IPS DF 6.9 (cell line): ENCODE measurements at places on chromosomes 11 and 22.
A peak's percentile ranks its signal among the peaks of the same experiment; 100 is the strongest.

GRCh38 chr11:22466809-22467208 is 128.6 kb downstream of the SLC17A6 start:
- no peak for DNase-seq

DNA sequence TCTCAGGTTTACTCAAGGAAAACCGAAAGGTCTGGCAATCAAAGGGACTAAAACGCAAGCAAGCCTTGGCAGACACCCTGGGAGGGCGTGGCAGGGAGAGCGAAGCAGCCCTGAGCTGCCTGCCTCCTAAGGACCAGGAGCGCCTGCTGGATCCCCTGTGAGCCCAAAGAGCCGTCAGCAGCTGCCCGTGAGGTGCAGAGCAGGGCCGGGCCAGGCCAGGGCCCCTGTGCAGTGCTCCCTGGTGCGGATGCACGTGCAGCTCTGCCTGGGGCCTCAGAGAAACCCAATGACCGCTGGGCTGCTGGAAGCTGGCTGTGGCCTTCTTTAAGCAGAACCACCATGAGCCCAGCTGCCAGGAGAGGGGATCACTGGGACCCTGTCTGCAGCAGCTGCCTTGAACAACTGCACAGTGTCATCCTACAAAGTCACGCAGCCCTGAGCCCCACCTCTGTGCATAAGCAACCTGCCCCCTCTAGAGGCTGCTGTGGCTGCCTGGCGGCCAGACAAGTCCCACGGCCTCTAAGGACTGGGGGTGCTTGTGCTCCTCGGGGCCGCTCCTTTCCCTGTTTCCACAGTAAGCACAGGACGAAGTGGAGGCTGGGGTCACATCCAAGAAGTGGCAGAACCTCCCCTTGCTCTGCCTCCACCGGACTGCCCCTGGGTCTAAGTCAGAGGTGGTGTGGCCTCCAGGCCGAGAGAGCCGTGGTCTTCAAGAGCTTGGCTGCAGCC is 29.1 kb upstream of the COMT start:
- no peak for DNase-seq

- peak; percentile 39 for DNase-seq
Measured at GRCh38 chr11:46674463-46675287, 25.7 kb downstream of the ARHGAP1 start.

- DNase-seq, result no peak
Measured at GRCh38 chr11:425301-425700, 10.5 kb upstream of the SIGIRR start.

DNA sequence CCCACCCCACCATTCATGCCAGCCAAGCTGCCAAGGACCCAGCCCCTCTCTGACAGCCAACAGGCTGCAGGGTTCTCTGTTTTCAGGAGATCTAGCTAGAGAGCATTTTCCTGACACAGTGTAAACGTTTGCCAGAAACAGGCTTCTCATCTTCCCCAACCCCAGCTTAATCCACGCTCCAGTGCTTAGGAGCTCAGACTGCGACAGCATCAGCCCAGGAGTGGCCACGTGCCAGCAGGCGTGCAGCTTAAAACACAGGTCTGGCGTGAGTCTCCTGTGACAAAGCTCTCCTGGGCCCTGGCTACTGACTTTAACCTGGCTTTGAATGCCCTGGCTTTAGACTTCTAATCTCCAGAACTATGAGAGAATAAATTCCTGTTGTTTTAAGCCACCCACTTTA is 66.6 kb downstream of the GALNT18 start:
- DNase-seq, result no peak

- DNase-seq, result no peak
Measured at GRCh38 chr11:105611572-105612441, 1.9 kb downstream of the GRIA4 start.

DNA sequence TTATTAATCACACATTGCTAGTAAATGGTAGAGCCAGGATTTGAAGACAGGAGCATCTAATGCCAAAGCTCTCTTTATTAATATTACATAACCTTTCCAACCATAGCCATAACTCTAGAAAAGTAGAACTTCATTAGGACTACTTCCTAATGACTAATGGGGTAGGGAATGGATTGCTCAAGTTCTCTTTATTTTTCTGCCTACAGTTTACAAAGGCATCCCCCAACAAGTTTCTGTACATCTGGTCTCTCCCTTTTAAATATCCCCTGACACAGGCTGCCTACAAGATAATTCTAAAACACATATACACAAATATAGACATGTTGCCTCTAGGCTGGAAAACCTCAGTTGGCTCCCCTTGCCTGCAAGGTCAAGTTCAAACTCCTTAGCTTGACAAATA is 534.9 kb downstream of the SOX6 start:
- no peak for DNase-seq
